ENCODE measurements at places on chromosomes 12 and 14.

DNA sequence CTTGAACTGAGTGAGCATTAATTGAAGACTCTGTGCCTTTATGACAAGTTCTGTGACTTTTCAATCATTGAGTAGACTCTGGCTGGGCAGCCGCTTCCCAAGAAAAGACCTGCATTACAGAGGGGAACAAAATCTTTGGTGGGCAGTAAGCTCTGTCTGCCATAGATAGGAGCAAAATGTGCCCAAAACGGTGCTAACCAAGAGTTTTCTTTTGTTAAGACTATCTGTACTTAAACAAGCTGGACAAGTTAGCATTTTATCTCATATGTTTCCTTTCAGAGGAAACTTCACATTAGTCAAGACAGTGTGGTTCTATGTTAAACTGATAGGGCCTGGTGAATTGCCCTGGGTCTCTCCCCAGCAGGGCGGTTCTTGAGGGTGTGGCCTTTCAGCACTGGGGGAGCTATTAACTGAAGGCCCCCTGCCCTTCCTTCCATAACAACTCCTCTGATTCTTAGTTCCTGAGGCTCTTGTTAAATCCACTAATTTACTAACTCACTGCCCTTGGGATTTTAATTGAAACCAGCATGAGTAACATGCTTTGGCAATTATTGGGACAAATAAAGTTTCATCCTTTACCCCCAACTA lies 219.6 kb downstream of the KTN1 start:
- no peak for DNase-seq

GRCh38 chr12:49227713-49228112 lies 37.2 kb upstream of the TUBA1C start:
- no peak for DNase-seq

GRCh38 chr12:3361146-3361545 lies 129.9 kb upstream of the PRMT8 start:
- no peak for DNase-seq

- no peak for DNase-seq
Measured at GRCh38 chr12:90851800-90852718, 102.9 kb downstream of the CCER1 start.
